Stimulated activated CD8-positive, alpha-beta memory T cell treated with anti-CD3 and anti-CD28 coated beads, Interleukin-12 subunit alpha, Interleukin-12 subunit beta, amount 100 ng/mL, for 1 hour (primary cell): ENCODE measurements at places on chromosomes 6 and 20.

DNA sequence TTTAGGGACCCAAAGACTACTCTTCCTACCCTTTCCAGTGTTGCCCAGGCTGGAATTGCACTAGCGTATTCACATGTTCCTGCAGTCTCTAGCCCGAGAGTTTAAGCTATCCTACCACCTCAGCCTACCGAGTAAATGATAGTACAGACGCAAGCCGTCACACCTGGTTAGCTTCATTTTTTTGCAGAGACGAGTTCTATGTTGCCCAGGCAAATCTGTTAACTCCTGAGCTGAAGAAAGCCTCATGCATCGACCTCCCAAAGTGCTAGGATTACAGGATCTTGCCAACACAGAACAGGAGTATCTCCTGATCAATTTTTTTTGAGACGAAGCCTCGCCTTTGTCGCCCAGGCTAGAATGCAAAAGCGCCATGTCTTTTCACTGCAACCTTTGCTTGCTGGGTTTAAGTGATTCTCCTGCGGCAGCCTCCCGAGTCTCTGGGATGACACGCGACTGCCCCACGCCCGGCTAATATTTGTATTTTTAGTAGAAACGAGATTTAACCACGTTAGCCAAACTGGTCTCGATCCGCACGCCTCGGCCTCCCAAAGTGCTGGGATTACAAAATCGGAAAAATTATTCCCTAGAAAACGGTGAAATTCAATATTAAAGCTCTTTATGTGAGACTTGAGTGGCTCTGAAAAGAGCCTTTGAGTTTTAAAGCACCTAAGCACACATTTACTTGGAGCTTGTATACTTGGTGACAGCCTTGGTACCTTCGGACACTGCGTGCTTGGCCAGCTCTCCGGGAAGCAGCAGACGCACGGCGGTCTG is 128.5 kb downstream of the HFE start:
- no peak for DNase-seq

DNA sequence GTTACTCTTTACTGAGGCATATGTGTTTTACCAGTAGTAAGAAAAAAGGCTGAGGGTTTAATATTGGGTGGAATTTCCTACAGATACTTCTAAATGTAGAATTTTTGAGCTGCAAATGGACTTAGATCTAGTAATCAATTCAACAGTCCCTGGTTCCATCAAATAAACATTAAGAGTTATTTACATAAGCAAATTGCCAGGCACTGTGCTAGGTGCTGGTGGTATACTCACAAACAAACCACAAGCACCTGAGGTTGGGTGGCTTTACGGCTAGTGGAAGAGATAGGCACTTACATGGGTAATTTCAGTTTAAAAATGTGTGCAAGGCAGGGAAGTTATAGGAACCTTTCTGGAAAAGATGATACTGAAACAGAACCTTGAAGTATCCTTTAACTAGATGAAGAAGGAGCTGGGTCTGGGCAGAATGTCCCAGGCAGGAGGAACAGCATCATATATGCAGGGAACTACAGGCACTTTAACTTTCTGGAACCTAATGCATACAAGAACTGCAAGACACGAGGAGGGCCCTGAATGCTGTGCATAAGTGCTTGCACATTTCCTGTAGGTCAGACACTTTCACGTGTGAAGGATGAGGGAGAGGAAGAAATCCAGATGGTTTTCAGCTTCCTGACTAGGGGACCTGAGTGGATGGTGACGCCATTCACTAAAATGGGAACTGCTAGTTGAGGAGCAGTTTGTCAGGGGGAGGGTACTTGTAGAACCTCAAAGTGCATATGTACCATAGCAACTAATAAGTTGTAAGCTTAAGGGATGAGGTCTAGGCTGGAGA is 4.5 kb downstream of the CCN6 start:
- no peak for DNase-seq

- DNase-seq, result no peak
These were observed 11.7 kb upstream of the HCK start for GRCh38 chr20:32040142-32040953.

DNA sequence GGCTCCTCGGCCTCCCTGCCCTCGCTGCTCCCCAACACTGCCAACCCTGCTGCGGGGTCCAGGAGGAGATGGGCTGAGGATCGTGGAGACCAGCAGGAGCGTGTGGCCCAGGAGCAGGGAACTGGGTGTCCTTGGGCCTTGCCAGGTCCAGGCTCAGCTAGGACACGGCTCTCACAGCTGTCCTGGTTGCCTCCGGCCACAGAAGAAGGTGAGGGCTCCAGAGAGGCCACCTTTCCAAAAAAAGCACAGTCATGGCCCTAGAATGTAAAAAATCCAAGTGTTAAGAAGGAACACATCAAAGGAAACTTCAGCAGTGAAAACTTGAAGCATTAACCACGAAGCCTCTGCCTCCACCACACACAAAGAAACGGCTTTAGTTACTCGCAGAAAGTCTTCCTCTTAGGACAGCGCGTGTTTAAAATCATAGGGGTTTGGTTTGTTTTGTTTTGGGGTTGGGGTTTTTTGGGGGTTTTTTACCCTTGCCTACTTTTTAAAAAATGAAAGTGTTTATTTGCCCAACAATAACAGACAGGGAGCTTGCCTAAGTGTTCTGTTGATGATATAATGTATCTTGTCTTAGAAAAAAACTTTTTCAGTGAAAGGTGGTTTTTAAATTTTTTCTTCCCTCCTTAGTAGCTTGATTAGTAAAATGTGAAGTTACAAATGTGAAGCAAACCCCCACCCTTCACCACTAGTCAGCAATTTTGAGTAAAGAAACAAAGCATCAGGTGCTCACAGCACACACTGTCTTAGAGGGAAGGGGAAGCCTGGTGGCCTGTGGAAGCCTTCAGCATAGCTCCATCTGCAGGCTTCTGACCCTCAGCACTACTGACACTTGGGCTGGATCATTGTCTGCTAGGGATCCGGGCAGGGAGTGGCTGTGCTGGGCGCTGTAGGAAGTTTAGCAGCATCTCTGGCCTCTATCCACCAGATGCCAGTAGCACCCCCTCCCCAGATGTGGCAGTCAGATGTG is 60.0 kb downstream of the PTPN1 start:
- no peak for DNase-seq

GRCh38 chr6:131828951-131829350 is 21.1 kb downstream of the ENPP1 start:
- no peak for DNase-seq

- DNase-seq, result no peak
These were observed 4.2 kb downstream of the FOXS1 start for GRCh38 chr20:31840906-31841816.

DNA sequence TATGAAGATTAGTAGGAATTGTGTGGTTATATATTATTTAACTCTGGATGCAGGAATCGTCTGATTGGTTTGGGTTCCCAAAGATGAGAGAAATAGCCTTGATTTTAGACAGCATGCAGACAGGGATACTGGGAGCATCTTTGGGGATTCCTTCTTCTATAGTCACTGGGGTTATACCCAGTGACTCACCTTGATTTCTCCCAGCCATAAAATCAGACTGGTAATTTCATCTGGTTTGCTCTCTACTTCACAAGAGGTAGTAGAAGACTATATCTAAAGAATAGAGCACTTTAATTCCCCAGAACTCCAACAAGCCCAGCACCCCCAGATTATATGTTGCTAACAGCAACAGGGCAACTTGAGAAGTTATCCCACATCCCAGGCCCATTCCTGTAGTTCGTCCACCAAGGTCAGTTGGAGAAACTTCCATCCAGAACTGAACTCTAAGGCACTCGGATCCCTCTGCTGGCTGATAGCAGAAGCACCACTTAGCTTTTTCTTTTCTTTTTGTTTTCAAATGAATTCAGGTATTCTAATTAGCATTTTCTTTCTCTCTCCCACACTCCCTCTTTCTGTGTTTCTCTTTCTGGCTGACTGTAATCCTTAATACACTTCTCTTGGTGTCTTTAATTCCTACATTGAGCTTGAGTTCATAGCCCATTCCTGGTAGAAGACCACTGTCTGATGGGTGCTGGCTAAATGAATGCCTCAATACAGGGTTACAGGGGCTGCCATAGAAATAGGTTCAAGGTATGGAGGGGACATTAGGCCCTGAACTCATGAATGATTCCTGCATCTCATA is 20.4 kb upstream of the EFHC1 start:
- DNase-seq, result no peak

GRCh38 chr6:95847061-95847460 is 168.7 kb upstream of the FUT9 start:
- DNase-seq, result no peak

DNA sequence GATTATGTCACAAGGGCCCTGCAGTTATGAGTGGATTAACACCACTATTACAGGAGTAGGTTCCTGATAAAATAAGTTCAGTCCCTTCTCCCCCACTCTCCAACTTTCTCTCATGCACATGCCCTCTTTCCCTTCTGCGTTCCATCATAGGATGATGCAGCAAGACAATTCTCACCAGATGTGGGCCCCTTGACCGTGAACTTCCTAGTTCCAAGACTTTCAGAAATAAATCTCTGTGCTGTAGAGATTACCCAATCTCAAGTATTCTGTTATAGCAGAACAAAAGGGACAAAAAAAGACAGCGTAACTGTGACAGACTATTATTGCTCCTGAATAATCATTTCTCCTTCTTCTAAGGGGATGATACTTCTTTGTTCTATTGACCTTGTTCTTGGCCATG is 33.8 kb upstream of the TMEM244 start:
- no peak for DNase-seq

GRCh38 chr6:167993831-167994230 is 3.6 kb upstream of the KIF25 start:
- no peak for DNase-seq

GRCh38 chr6:53648184-53648943 is 17.2 kb downstream of the KLHL31 start:
- DNase-seq, result no peak

GRCh38 chr6:15776458-15776980 is 113.7 kb upstream of the DTNBP1 start:
- no peak for DNase-seq

GRCh38 chr6:338815-339262 is 46.6 kb downstream of the DUSP22 start:
- no peak for DNase-seq

GRCh38 chr20:4813863-4814695 is 92.4 kb downstream of the PRND start:
- no peak for DNase-seq

DNA sequence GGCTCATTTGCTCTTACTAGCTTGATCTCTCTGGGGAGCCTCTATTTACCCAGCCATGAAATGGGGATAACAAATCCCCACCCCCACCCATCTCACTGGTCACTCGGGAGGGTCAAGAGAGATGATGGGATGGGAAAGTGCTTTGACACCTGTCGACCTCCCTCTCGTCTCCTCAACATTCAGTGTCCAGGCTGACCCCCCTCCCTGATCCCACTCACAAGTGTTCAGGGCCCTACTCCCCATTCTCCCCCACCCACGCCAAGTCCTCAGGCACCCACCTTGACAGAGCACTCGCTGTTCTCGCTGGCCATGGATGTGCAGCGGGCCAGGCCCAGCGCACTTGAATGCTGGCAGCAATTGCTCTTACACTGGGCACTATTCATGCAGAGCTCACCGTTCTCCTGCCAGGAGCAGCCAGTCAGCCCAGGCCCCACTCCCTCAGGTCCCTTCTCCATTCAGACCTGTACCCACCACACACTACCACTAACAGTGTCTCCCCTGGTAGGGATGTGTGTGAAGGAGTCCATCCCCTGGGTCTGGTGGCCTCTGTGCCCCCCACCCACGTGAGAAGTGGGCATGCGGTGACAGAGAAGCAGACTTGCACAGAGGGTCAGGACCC is 1.6 kb downstream of the CLPS start:
- DNase-seq, result no peak

- DNase-seq, result no peak
These were observed 86.8 kb upstream of the SHLD1 start for GRCh38 chr20:5663396-5663795.

- DNase-seq, result no peak
These were observed 14.8 kb upstream of the VAPB start for GRCh38 chr20:58374027-58374850.

DNA sequence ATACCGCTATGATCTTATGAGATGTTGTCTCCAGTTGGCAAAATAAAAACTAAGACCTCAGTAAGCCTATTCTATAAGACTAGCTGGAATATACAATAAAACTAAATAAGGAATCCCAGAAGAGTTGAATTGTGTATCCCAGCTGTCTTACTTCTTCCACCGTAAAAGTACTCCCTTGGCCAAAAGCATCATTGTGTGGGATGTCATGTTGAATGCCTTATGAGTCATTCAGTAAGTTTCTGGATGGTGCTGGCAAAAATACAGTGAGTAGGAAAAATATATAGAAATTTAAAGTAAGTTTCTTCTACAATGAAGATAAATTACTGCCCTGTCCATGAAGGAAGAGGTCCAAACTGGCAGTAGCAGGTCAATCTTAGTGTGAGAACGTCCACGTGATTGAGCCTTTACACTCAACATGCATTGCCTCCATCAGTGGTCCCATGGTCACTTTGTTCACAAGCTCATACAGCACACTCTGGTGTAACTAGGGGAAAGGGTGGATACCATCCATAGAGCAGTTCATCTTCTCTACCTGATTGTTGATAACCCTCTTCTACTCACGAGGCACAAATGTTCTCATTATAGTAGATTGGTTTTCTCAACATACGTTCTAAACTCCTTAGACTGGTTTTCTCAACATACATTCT is 13.7 kb upstream of the ZNF318 start:
- no peak for DNase-seq

- no peak for DNase-seq
These were observed 108.4 kb upstream of the GGTLC1 start for GRCh38 chr20:24096864-24097450.

DNA sequence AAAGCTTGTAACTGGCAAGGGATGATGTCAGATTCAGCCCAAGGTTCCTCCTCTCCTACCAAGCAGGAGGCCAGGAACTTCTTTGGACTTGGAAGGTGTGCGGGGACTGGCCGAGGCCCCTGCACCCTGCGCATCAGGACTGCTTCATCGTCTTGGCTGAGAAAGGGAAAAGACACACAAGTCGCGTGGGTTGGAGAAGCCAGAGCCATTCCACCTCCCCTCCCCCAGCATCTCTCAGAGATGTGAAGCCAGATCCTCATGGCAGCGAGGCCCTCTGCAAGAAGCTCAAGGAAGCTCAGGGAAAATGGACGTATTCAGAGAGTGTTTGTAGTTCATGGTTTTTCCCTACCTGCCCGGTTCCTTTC is 14.4 kb downstream of the TNFAIP3 start:
- DNase-seq, result no peak

DNA sequence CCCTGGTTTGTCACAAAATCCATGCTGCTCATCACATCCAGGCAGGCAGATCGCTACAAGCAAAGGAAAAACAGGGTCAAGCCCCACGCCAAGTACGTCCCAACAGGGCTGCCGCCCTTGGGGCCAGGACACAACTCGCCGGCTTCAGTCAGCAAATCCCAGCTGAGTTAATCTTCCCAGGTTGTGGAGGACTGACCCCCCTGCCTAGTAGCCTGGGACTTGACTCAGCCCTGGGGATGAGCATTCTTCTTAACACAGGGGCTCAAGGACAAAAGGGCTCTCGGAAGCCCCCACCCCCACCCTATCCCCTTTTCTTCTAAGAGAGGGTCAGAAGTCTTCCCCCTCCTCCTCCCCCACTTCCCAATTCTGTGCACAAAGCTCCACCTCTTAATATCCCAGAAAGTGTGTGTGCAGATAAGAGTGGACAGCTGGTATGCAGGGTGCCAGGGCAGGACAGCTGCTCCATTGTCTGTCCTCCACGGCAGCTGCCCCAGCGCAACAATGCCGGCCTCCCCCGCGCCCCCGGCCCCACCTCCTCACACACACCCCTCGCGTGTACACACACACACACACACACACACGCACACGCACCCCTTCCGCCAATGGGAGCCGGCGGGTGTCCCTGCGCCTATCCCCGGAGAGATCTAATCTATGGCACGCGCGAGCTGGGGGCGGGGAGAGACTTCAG is 4.5 kb downstream of the DLL1 start:
- no peak for DNase-seq
